ENCODE measurements at places on chromosomes 1 and 21.

- no peak for DNase-seq
Measured at GRCh38 chr1:191427593-191427992, 730.7 kb upstream of the RGS18 start.

GRCh38 chr21:44855572-44855971, 17.9 kb downstream of the PTTG1IP start:
- no peak for DNase-seq

GRCh38 chr1:36322786-36323635, 434 bp downstream of the EVA1B start:
- no peak for DNase-seq

- DNase-seq, result no peak
Measured at GRCh38 chr1:210372491-210372890, 43.8 kb downstream of the HHAT start.

DNA sequence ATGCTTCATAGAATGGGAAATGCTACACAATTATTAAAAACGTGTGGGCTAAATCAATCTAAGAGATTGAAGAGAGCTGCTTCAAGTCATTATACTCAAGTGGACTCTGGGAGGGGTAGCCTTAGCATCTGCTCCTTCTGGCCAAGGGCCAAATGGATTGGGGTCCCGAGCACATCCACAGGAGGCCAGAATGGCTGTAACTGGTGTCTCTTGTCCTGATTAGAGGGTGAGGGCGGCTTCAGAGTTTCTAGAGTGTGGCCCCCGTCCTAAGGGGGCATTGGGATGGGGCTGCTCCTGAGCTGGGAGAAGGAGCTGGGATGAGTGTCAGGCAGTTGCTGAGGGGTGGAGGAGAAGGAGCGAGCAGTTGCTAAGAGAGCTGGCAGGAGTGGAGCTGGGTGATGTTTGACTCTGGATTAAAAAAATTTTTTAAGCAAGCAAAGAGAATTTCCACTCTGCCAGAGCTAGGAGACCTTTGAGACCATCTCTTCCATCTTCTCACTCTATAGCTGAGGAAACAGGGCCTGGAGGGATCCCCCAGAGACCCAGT, 71.3 kb upstream of the TLR5 start:
- DNase-seq, result no peak

DNA sequence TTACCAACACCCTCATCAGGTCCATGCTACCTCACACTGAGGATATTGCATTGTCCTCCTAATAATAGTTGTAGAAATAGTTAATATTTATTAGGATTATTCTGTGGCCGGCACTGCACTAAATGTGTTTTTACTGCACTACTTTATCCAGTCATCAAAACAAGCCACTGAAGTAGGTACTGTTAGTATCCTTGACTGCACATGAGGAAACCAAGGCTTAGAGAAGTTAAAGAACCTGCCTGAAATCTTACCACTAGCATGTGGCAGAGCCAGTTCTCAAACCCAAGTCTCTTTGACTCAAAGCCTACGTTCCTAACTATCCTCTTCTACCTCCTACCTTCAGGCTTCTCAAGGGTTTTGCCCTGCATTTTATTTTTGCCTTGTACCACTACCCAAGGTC, 30.9 kb downstream of the FMO1 start:
- DNase-seq, result no peak

- DNase-seq, result peak; percentile 10
Measured at GRCh38 chr21:45258466-45258865, 29.2 kb downstream of the POFUT2 start.

DNA sequence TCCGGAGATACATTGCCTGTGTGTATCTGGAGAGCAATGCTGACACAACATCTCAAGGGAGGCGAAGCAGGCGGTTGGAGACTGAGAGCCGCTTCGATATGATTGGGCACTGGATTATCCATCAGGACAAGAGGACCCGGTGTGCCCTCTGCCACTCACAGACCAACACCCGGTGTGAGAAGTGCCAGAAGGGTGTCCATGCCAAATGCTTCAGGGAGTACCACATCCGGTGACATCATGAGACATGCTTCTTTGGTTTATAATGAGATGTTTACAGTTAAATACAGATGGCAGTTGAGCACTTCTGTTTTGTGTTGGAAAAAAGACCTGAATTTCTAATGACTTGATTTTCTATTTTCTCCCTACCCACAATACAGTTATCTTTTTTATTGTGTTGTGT, 12.1 kb downstream of the PGBD2 start:
- DNase-seq, result no peak

DNA sequence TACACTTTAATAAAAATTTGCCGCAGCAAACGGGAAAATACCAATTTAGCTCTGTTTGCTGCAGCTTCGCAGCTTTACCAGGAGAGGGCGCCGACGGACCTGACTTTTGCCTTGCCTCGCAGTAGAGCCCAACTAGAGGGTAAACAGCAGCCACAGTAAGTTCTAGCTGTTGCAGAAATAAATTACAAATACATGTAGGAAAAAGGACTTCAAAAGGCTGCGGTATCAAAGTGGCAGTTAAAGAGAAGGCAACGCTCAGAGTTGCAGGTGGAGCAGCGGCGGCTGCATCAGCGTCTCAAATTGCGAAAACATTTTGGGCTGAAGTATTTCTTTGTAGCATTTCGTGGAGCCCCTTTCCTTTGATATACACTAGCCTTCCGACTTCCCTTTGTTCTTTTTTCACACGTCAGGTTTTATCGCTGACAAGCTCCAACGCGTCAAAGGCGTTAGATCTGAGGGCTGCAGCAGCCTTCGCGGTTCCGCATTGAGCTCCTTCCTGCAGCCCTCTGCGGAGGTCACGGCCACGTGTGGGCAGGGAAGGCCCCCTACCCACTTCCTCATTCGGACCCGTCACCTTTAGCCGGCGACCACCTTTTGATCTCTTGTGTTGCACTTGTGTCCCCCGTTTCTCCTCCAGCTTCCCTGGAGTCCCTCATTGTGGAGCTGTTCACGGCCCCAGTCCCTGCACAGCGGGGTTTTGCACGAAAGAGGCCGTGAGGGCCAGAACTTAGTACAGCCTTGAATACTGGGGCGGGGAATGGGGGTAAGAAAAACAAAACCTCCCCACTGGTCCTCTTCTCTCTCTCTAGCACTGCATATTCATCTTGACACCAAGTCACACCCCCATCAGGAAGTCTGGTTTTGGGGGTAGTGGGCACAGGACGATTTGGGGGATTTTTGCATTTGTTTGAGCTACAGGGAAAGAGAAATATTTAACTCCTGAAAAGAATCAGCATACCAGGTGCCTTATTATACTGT, 72.8 kb downstream of the S1PR1 start:
- DNase-seq, result peak; percentile 34

DNA sequence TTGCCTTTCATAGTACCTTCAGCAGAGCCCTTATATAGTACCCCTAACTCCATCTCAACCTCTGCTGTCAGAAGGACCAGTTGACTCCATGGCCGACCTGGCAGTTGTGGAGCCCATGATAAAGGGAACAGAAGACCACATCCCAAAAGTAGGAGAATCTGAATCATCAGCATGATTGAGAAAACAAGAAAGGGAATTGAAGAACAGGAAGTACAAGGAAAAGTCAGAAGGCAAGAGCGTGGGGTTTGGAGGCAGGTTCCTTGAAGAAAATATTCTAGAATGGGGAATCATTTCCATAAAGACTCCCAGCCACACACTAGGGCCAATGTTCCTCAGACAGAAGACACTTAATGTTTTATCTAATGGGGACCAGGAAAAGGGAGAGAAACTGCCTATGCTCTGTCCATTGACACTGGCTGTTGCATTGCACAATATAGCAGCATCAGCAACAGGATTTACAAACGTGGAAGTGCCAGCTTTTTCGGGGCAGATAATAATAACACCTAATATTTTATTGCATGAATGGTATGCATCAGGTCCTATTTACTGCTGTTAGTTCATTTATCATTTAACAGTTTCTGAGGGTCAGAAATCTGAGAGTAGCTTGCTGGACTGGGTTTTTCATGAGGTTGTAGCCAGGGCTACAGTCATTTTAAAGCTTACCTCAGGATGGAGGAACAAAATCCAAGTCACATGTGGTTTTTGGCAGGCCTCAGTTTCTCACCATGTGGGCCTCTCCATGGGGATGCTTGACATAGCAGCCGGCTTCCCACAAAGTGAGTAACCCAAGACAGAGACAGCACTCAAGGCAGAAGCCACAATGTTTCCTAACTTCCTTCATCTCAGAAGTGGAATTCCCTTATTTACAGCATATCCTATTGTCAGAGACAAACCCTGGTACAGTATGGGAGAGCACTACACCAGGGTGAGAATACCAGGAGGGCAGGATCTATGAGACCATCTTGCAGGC, 483.4 kb downstream of the PLPP3 start:
- no peak for DNase-seq

- no peak for DNase-seq
Measured at GRCh38 chr21:37232274-37233018, 34.7 kb downstream of the VPS26C start.

DNA sequence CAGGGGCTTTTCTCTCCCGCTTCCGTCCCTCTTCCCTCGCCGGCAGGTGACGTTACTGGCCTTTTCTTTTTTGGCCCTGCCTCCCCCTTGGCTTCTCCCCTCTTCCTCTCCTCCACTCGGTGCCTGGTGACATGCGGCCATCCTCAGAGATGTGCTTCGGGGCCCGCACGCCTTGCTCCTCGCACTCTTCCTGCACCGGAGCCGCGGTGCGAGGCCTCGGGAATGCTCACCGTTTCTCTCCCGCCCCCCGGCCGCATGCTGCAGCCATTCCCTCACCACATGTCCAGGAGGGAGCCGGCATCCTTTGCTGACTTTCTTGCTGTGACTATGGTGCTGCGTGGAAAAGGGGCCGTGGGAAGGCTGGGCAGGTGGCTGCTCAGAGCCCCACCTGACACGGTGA, 39.3 kb downstream of the PDE9A start:
- no peak for DNase-seq

DNA sequence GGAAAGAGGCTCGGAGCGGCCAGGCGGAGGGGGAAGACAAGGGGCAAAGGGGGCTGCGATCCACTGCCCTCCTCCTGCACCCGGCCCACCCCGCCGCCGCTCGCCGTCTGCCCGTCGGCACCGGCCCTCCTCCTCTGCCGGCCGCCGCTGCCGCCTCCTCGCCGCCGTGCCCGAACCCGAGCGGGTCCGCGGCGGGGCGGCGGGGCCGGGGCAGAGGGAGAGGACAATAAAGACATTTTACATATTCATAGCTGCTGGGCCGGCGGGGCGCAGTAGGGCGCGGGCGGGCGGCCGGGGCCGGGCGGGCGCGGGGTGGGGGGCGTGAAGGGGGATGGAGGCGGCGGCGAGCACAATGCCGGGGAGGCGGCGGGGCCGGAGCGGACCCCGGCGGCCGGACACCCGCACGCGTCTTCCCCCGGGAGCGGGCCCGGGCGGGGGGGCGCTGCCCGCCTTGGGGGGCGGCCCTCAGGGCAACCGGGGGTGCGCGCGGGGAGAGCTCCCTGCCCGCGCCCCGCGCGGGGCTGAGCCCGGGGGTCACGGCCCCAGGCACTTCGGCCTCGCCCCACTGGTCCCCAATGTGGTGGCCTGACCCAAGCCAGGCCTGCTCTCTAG, 546 bp downstream of the POU2F1 start:
- peak; percentile 46 for DNase-seq

DNA sequence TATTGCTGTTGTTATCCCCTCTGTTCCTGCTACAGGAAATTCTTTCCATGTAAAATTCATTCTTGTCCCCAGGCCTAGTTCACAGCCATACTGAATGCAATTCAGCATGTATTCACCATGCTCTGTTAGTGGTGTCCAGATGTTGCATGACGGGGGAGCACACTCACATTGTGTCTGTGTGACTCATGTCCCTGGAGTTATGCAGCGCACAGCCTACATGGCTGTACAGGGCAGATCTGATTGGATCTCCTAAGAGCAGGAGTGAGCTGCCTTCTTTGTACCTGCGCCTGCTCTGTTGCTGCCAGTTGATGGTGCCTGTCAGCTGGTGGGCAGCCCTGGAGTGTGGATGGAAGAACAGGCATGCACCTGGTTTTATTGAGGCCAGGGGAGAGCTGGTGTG, 17.6 kb downstream of the HTR6 start:
- no peak for DNase-seq

DNA sequence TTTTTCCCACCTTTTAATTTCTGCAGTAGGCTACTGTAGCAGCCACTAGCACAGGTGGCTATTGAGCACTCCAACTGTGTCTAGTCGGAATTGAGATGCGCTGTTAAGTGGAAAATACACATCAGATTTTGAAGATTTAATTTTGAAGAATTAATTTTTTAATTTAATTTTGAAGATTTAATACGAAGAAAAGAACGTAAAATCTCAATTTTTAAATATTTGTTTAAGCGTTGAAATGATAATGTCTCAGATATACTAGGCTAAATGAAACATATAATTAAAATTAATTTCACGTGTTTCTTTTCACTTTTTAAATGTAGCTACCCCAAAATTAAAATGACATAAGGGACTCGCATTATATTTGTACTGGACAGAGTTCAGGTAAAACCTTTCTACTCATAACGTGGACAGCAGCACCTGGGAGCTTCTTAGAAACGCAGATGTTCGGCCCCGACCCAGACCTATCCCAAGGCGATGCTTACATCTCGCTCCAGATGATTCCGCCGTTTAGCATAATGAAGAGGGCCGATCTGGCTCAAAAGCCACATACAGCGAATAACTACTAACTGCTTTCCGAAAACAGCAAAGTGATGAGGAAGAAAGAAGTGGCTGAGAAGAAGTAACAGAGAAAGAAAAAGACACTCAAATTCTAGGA, 717 bp downstream of the CRYZL1 start:
- no peak for DNase-seq

DNA sequence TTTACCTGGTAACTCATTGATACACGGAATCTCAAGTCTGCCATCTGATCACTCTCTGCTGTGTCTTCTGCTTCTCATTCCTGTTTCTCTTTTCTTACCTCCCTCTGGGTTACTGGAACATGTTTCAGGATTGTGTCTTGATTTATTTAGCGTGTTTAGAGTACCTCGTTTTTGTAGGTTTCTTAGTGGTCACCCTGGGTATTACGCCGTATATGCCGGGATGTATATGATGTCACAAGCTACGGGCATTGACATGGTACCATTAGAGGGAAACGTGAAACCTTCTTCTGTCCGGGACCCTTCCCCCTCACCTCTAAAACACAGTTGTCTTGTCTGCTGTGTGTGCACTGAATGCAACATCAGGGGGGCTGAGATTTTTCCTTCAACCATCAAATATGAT, 2.8 kb downstream of the ACTRT2 start:
- DNase-seq, result no peak

DNA sequence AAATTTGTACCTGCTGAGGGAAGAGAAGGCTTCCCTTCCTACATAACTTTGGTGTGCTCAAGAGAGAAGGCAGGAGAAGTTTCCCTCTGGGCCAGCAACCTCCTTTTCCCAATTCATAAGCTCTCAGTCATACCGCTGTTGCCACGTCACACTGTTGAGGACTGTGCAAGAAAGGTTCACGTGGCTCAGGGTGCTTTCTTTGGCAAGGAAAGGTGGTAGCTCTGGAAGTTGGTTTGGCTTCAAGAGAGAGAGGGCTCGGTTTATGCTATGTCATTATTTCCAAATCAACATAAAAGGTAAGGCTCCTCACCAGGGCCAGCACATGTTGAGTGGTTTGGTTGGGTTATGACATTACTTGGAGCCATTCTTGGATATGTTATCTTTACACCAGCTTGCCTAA, 77.3 kb downstream of the TNFSF18 start:
- no peak for DNase-seq

All from progenitor cell of endocrine pancreas (in vitro differentiated cells).